D721Med (cell line): ENCODE measurements at places on chromosomes 5 and 9.

- no peak for DNase-seq
These were observed 2.5 kb upstream of the ZNF367 start for GRCh38 chr9:96420468-96421219.

GRCh38 chr9:78775211-78775610, 478.3 kb downstream of the PSAT1 start:
- DNase-seq: no peak

DNA sequence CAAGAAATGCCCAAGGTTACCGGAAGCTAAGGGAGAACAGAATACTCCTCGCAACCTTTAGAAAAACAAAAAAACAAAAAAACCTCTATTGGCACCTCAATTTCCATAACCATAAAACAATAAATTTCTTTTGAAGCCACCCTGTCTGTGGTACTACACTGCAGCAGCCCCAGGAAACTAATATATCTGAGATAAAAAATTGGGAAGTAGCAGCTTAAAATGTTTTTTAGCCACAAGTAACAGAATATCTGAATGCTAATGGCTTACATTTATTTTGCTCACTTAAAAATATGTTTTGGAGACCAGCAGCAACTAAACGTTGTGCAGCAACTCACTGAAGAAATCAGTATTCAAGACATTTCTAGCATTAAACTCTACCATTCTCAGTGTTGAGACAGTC, 969.6 kb downstream of the DNAH5 start:
- no peak for DNase-seq

GRCh38 chr5:126984632-126985031, 45.7 kb downstream of the MARCHF3 start:
- no peak for DNase-seq

DNA sequence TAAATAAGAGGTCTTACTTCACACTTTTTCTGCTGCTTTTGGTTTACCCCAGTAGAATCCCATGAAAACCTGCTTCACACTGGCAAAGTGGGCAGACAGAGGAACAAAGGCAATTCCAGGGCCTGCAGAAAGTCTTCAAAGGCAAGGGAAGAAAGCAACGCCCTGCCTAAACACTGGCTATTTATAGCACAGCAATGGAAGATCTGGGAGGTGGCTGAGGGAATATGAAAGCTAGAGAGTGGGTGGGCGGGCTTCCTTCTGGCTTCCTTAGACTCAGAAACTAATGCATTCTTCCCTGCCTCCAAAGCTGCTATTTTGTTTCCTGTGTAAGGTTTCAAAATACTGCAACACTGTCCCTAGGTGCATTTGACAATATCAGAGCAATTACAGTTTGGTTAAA, 46.8 kb downstream of the ELAVL2 start:
- no peak for DNase-seq

DNA sequence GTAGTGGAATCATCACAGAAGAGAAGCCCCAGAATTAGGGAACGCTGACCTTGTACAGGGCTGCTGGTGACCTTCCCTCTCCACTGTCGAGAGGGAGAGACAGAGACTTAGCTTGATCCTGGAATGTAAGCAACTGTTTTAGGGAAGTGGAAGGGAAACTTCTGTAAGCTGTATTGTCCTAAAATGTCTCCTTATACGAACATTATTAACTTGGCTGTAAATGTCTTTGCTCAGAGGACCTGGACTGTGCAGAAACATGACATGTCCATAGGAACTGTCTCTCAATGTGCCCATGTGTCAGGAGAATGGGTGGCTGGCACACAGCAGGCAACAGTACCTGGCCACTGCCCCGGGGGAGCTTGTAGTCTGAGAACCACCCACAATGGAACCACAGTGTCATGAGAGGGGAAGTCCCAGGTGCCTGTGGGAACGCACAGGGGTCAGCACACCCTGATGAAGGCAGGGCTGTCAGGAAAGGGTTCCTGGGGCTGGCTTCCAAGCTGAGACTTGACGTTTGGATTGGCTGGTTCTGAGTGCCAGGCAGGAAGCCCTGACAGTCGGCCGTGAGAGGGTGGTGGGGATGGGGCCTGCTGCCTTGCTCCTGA, 34.0 kb downstream of the DAP start:
- DNase-seq: no peak

- no peak for DNase-seq
These were observed 203.1 kb downstream of the SAXO1 start for GRCh38 chr9:18829873-18830272.

DNA sequence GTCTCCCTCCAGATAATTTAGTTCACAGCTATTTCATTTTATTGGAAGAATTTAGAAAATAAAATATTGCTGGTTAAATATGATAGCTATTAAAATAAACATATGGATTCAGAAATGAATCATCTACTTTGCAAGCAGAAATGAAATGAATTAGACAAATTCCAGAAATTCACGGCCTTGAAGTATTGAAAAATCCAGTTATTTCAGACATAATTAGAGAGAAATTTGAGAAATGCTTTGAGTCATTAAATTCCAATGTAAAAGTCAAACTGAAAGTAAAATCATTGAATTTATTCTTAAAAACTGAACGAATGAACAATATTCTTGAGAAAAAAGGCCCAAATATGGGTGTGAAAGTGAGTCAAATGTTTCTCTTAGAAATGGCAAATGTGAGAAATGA, 632.6 kb upstream of the EDIL3 start:
- DNase-seq: no peak

DNA sequence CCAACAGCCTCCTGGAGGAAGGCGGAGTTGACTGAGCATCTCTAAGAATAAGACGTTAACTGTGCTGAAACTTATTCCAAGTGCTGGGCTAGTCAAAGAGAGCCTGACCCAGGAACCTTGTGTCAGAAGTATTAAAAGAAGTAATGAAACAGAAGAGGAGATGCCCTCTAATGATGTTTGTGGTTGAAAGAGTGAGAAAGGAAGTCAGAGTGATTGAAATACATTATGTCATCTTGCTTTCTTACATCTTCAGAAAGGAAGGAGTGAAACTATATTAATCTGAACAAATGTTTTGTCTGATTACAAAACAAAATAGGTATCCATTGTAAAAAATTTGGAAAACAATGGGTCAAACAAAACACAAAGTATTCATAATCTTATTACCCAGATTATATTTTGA, 460.7 kb downstream of the NTRK2 start:
- DNase-seq: no peak

DNA sequence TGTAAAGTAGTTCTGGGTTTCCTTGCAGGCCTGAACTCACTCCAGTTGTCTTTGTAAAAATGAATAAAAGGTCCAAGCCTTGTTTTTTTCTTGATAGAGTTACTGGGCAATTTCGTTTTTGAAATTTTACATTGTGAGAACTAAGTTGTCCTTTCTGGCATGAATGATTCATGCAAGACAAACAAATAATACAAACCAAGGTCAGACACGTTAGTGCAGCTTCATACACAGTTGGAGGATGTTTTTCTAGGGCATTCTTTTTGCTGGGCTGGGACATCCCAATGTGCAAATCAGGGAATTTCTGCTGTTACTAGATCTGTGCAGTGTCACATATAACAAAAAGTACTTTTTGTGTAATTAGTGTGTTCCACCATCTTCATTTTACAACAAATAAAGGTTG, 96.0 kb downstream of the MEGF10 start:
- no peak for DNase-seq

- DNase-seq: no peak
These were observed 179.1 kb upstream of the FBXL7 start for GRCh38 chr5:15320871-15321270.

- DNase-seq: no peak
These were observed 78.0 kb downstream of the OTULIN start for GRCh38 chr5:14742498-14742897.

- no peak for DNase-seq
These were observed 81.7 kb upstream of the SMC5 start for GRCh38 chr9:70177121-70177520.

- DNase-seq: no peak
These were observed 154.1 kb downstream of the MYO10 start for GRCh38 chr5:16781828-16782626.

GRCh38 chr9:72691671-72692070, 170.3 kb downstream of the TMC1 start:
- no peak for DNase-seq

DNA sequence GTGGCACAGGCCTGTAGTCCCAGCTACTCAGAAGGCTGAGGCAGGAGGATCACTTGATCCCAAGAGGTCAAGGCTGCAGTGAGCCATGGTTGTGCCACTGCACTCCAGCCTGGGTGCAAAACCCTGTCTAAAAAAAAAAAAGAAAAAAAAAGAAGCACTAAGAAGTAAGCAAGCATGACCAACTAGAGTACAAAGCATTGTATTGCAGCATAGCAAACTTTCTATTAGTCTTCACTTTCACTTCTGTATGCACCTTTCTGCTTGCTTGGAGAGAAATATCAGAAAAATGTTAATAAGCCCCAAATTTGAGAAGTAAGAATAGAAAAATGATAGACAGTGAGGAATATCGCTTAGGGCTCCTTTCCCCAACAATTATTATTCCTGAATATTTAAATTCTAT, 497.7 kb upstream of the WWC1 start:
- no peak for DNase-seq

DNA sequence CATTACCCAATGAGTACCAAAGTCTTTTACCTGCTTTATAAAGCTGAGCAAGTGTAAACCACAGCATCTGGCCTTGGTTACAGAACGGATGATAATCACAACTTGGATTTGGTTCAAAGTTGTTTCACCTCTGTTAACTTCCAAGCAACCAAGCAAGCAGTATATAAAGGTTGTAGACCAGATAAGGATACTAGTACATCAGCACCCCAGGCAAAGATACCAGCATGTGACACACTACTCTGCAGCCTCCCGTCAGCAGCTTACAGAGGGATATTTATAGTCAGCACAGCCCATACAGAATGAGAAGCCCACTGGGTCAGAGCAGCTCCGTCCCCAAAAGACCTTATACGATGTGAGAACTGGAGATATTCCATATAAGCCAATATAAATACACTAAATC, 193.3 kb downstream of the SMARCA2 start:
- DNase-seq: no peak

DNA sequence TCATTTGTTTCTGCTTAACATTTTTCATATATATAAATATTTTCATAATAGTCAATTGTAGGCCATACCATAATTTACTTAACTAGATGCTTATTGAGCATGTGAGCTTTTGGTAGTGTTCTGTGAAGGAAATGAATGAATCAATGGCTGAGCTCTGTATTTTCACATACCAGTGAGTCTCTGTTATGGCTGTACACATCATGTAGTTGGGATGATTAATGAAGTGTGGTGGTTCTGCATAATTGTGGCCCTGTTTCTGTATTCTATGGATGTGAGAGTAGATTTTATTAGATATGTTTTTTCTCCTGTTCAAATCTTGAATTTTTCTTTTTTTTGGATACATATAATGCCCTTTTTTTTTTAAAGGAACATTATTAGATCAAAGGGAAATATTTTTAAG, 56.2 kb downstream of the CTNNA1 start:
- DNase-seq: no peak

DNA sequence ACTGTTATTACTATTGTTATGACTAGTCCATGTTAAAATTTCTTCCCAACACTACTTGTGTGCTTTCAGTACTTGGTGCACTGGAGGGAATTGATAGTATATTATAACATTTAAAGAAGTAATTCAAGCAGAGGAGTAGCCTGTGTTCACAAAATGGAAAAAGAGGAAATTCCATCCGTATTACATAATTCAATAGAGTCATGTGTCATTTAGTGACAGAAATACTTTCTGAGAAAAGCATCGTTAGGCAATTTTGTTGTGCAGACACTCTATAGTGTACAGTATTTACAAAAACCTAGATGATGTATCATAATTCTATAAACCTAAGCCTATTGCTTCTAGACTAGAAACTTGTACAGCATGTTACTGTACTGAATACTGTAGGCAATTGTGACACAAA, 78.3 kb upstream of the PCSK5 start:
- no peak for DNase-seq

- DNase-seq: no peak
These were observed 396.2 kb downstream of the KCTD16 start for GRCh38 chr5:144566747-144567420.

- no peak for DNase-seq
These were observed 65.5 kb downstream of the GNG10 start for GRCh38 chr9:111726949-111727348.

DNA sequence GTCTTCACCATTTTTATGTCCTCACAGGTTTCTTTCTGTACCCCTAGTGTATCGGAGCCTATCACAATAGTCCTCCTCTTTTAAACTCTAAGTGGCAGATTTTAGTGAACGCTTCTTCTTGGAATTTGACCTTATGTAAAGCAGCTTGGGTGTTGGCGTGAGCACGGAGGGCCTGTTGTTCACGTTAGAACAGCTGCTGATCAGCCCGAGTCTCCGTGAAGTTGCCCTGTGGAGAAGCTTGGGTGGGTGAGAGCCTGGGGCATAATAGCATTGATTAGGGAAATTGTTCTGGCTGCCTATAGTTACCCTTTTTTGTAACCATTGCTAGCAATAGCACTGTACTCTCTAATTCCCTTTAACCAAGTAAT, 167.0 kb upstream of the OTULINL start:
- DNase-seq: no peak

DNA sequence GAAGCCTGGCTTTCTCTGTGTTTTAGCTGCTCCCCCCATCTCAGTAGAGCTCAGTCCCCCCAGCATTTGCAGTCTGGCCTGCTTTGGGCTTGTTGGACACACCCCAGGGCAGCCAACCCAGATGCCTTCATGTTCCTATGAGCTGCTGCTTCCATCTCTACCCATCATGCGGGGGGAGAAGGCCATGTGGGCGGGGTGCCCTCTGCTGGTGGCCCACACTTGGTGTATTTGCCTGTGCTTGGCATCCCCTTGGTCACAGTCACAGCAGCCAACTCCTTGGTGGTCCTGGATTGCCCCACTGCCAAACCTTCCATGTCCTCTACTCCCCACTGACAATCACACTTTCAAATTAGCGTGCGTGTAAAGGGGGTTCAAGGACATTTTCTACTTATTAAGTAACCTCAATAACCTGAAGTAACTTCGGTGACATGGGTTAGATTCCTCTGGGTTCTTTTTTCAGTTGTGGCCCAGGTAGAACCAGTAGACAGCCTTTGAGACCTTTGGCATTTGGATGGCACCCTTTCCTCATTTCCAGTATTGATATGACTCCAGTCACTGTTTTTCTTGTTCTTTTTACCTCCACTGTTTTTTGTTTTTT, 42.8 kb downstream of the SNX30 start:
- no peak for DNase-seq

DNA sequence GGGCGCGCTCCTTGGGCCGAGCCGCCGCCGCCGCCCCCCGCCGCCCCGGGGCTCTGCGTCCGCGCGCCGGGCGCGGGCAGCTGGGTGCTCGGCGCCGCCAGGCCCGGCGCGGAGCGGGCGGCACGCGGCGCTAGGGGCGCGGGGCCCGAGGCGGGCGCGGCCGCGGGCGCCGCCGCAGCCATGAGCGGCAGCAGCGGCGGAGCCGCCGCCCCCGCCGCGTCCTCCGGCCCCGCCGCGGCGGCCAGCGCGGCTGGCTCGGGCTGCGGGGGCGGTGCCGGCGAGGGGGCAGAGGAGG, 351 bp downstream of the TRIO start:
- DNase-seq: no peak

GRCh38 chr5:79107020-79107796, 4.4 kb upstream of the BHMT start:
- no peak for DNase-seq

- DNase-seq: no peak
These were observed 108.5 kb upstream of the TXNDC8 start for GRCh38 chr9:110446171-110446570.
